Aorta (tissue), 5 donors: ENCODE measurements at places on chromosomes 13 and 19. TPM values are rescaled to one million over a fixed set of nuclear protein-coding genes. Genes with fewer than 3 reads are reported as not detected.

- no peak within 1 kb of the TSS for H3K27ac ChIP-seq
- no peaks in the 10 kb centered on the region for H3K27me3 ChIP-seq
- H3K36me3 ChIP-seq, result no peaks in the 10 kb centered on the region
- no peak for DNase-seq
- no peak within 1 kb of the TSS for H3K4me3 ChIP-seq
- no peaks in the 10 kb centered on the region for H3K4me1 ChIP-seq
Measured at GRCh38 chr19:55836340-55836739, at the start of gene NLRP4. NLRP4 (plus strand) TSS chr19:55836540; CDS start chr19:55852081, 15,541 bp downstream.

GRCh38 chr19:13284929-13285928, 135.0 kb downstream of the IER2 start:
- H3K27me3 ChIP-seq, result no peaks in the 10 kb centered on the region
- no peak overlapping the region for H3K4me3 ChIP-seq
- H3K36me3 ChIP-seq, result no peaks in the 10 kb centered on the region

- peak; percentile 53 for DNase-seq
- H3K27me3 ChIP-seq, result no peaks in the 10 kb centered on the region
- no peak overlapping the region for H3K27ac ChIP-seq
- no peaks in the 10 kb centered on the region for H3K4me1 ChIP-seq
Measured at GRCh38 chr19:4606921-4607678, 32.2 kb upstream of the TNFAIP8L1 start.

DNA sequence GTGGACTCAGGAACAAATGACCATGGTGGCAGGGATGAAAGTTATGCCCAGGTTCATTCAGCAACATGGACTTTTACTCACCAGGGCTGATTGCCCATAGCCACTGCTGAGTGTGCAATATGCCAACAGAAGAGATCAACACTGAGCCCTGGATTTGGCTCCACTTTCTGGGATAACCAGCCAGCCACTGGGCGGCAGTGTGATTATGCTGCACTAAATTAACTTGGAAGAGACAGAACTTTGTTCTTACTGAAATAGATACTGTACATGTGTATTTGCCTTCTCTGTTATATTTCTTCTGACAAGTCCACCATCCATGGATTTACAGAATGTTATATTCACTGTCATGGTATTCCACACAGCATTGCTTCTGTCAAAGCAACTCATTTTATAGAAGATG, 257.4 kb downstream of the TDRD3 start:
- H3K27ac ChIP-seq, result no peak overlapping the region
- H3K27me3 ChIP-seq, result no peaks in the 10 kb centered on the region
- H3K4me3 ChIP-seq, result no peak overlapping the region
- peak; percentile 79 for DNase-seq
- H3K4me1 ChIP-seq, result no peaks in the 10 kb centered on the region

DNA sequence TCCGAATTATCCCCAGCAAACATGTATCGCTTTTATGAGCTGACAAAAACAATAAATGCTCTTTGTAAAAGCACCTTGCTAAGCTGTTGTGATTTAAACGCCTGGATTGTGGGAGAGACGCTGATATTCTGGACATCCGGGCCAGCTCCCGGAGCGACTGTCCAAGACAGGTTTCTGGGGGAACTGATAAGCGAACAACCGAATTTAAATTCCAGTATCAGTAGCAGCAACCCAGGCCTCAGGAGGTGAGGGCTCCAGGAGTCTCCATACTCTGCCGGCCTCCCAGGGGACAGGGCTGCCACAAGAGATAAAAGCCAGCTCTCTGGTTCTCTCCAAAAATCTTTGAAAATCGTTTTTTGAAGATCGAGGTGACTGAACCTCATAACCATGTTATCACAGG, 50.3 kb upstream of the VSTM2B start:
- no peaks in the 10 kb centered on the region for H3K4me1 ChIP-seq
- H3K27ac ChIP-seq, result no peak overlapping the region
- H3K27me3 ChIP-seq, result no peaks in the 10 kb centered on the region
- no peak overlapping the region for H3K4me3 ChIP-seq
- DNase-seq, result no peak
- no peaks in the 10 kb centered on the region for H3K36me3 ChIP-seq

DNA sequence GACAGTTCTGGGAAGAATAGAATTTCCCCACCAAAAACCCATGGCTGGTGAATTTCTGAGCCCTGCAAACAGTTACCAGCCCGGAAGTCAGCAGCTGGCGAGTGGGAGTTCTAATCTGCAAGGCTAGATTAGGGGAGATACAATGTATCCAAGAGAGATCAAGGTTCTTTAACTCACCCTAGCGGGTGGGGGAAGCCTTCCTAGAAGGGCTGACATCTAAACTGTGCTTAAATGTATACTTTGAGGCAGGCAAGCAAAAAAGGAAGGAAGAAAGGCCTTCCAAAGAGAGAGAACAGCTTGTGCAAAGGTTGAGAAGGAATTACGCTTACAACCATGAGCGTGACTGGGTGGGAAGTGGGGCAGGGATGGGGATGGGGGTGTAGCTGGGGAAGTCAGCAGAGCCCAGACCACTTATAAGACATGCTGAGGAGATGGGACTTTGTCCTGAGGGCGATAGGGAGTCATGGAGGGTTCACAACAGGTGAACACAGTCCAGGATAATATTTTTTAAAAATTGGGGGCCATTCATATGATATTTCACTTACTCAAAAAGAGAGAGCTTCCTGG, 20.8 kb upstream of the ZNRF4 start:
- no peak for DNase-seq
- no peaks in the 10 kb centered on the region for H3K36me3 ChIP-seq
- H3K4me1 ChIP-seq, result no peaks in the 10 kb centered on the region
- no peaks in the 10 kb centered on the region for H3K27me3 ChIP-seq
- H3K4me3 ChIP-seq, result no peak overlapping the region

DNA sequence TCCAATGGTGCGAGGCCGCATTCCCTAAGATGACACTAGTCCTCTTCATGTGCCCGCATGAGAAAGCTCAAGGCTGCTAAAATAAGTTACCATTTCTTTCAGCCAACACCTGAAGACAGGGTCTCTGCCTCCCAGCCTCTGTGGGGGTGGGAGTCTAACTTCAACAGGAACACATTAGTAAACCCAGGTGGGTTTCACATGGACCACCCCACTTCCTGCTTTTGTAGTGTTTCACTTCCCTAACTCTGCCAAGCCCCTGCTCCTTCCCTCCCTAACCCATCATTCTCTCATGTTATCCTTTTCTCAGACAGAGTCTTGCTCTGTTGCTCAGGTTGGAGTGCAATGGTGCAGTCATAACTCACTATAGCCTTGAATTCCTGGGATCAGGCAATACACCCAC, 783.6 kb downstream of the UQCRFS1 start:
- H3K4me1 ChIP-seq, result no peaks in the 10 kb centered on the region
- H3K27ac ChIP-seq, result no peak overlapping the region
- no peak for DNase-seq
- H3K4me3 ChIP-seq, result no peak overlapping the region
- no peaks in the 10 kb centered on the region for H3K27me3 ChIP-seq

- H3K4me3 ChIP-seq, result no peak overlapping the region
- H3K27ac ChIP-seq, result no peak overlapping the region
- no peak for DNase-seq
- H3K36me3 ChIP-seq, result no peaks in the 10 kb centered on the region
- H3K4me1 ChIP-seq, result no peaks in the 10 kb centered on the region
- H3K27me3 ChIP-seq, result no peaks in the 10 kb centered on the region
Measured at GRCh38 chr13:53507741-53508140, 479.1 kb downstream of the OLFM4 start.

GRCh38 chr13:44188257-44188656, 185.4 kb upstream of the SERP2 start:
- no peak for DNase-seq
- no peak overlapping the region for H3K27ac ChIP-seq
- H3K36me3 ChIP-seq, result no peaks in the 10 kb centered on the region
- H3K27me3 ChIP-seq, result no peaks in the 10 kb centered on the region
- no peaks in the 10 kb centered on the region for H3K4me1 ChIP-seq
- H3K4me3 ChIP-seq, result no peak overlapping the region

- H3K27me3 ChIP-seq, result no peaks in the 10 kb centered on the region
- H3K4me1 ChIP-seq, result no peaks in the 10 kb centered on the region
- no peaks in the 10 kb centered on the region for H3K36me3 ChIP-seq
Measured at GRCh38 chr19:41344162-41344561, 9.6 kb downstream of the TGFB1 start.

DNA sequence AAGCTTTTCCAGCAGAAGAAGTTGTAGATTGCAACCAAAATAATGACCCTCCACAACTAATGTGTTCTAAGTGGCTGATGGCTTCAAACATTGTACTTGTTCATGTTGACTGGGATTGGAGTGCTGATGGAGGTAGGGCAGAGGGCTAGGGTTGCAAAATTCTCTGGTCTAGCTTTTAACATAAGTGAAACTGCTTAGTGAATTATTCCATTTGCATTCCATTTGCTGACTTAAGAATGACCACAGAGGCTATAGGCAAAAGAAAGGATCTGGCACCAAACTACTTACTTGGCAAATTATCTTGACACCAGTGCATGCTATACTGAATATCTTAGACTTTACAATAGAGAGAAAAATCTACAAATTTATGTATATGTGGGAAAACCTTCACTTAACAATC, 287.0 kb downstream of the FGF9 start:
- H3K27me3 ChIP-seq, result no peaks in the 10 kb centered on the region
- no peak for DNase-seq
- H3K4me1 ChIP-seq, result no peaks in the 10 kb centered on the region
- no peak overlapping the region for H3K4me3 ChIP-seq

DNA sequence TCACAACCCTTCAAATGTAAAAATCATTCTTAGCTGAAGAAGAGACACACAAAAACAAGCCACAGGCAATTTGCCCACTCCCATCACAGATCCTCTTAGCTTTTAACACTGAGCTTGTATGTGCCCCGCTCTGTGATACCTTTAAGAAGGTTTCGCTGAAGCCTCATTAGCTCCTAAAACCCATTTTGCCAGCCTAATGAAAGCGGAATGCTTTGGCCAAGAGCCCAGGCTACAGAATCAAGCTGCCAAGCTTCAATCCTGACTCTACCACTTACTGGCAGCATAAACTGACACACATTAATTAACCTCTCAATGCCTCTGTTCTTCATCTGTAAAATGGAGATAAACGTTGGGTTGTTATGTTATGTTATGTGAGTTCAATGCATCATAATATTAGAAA, 10.5 kb downstream of the ZNF112 start:
- H3K27ac ChIP-seq, result no peak overlapping the region
- peaks cover 10% of the 10 kb centered on the region for H3K36me3 ChIP-seq
- no peak overlapping the region for H3K4me3 ChIP-seq
- H3K27me3 ChIP-seq, result no peaks in the 10 kb centered on the region

- H3K27ac ChIP-seq, result no peak overlapping the region
- DNase-seq, result no peak
- H3K4me1 ChIP-seq, result no peaks in the 10 kb centered on the region
- H3K27me3 ChIP-seq, result no peaks in the 10 kb centered on the region
- no peaks in the 10 kb centered on the region for H3K36me3 ChIP-seq
Measured at GRCh38 chr13:53207556-53207955, 178.9 kb downstream of the OLFM4 start.

DNA sequence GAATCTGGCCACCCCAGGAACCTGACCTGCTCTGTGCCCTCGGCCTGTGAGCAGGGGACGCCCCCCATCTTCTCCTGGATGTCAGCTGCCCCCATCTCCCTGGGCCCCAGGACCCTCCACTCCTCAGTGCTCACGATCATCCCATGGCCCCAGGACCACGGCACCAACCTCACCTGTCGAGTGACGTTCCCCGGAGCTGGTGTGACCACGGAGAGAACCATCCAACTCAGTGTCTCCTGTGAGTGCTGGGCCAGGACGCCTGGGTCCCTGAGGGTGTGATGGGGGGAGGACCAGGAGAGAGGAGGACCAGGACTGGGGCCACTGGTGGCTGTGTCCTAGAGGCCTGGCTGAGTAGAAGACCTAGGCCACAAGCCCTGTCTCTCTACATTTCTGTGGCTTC, 13.0 kb upstream of the CD33 start:
- DNase-seq, result peak; percentile 69
- peaks cover under 1% of the 10 kb centered on the region for H3K27me3 ChIP-seq
- H3K36me3 ChIP-seq, result no peaks in the 10 kb centered on the region
- no peak overlapping the region for H3K4me3 ChIP-seq

GRCh38 chr13:41928323-41928722, 32.6 kb downstream of the VWA8 start:
- no peak overlapping the region for H3K27ac ChIP-seq
- DNase-seq, result no peak

DNA sequence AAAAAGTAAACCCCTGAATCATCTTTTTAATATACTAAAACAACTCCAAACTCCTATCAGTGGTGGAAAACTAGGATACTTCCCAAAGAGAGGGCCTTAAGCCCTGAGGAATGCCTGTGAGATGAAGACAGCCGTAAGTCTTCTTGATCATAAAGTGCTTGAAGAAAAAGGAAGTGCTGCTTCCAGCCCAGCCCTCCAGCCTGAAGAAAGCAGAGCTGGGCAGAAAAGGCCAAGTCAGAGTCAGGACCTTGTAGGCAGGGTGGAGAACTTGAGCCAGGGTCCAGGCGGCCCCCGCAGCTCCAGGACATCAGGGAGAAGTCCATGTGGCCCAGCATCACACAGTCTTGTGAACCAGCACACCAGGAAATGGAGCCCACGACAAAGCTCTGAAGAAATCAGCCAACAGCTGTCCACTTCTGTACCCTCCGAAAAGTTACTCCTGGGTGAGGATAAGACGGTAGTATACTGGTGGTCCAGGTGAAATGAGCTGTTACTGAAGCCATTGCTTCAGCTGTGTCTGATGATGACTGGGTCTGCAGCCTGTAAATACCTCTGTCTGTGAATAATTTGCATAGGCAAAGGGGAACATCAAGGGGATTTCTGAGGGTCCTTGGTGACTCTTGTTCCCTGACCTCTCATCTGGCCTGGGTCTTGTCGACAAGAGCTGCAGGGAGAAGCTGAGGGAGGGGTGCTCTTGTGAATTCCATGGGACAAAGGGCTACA, 18.7 kb upstream of the CRYL1 start:
- H3K27me3 ChIP-seq, result no peaks in the 10 kb centered on the region
- H3K4me1 ChIP-seq, result no peaks in the 10 kb centered on the region
- H3K27ac ChIP-seq, result no peak overlapping the region
- no peaks in the 10 kb centered on the region for H3K36me3 ChIP-seq
- H3K4me3 ChIP-seq, result no peak overlapping the region

ZNF345 gene
- total RNA-seq, result 10.7 TPM

GPR4 gene
- total RNA-seq, result 10.9 TPM

KIR3DL1 gene
- total RNA-seq, result not detected

GARRE1 gene
- total RNA-seq, result 49.0 TPM

TUBA3C gene
- total RNA-seq, result not detected

CATSPERD gene
- total RNA-seq, result not detected

KPNA3 gene
- total RNA-seq, result 29.3 TPM

PLVAP gene
- 411 TPM for total RNA-seq

RFX1 gene
- total RNA-seq, result 17.7 TPM

SIGLEC12 gene
- 2.0 TPM for total RNA-seq
